Stimulated activated naive CD8-positive, alpha-beta T cell treated with anti-CD3 and anti-CD28 coated beads, Interleukin-15, amount 100 ng/mL, for 72 hours (primary cell): ENCODE measurements at places on chromosomes 7 and 10.

- peak; percentile 26 for DNase-seq
Measured at GRCh38 chr10:128263891-128264688, 137.9 kb upstream of the MKI67 start.

- no peak for DNase-seq
Measured at GRCh38 chr7:11373546-11374142, 400.0 kb downstream of the PHF14 start.

- DNase-seq, result no peak
Measured at GRCh38 chr10:132500781-132501415, 36.7 kb upstream of the INPP5A start.

GRCh38 chr10:97336006-97336405, 1.5 kb upstream of the FRAT2 start:
- DNase-seq, result no peak

DNA sequence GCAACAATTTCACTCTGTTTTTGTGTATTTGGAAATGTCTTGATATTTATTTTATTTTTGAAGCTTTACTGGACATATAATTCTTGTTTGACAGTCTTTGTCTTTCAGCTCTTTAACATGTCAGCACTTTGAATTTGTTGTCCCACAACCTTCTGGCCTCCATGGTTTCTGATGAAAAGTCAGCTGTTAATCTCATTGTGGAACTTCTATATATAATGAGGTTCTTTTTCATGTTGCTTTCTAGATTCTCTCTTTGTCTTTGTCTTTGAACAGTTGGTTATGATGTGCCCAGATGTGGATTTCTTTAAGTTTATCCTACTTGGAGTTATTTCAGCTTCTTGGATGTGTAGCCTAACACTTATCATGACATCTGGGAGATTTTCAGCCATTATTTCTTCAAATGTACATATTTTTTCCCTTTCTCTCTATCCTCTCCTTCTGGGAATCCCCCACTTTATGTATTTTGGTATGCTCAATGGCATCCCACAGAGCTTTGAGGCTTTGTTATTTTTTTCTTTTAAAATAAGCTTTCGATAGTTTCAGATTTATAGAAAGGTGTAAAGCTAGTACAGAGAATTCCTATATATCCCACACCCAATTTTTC, 9.5 kb upstream of the LMTK2 start:
- DNase-seq, result no peak

GRCh38 chr7:115054478-115055065, 132.7 kb downstream of the MDFIC start:
- no peak for DNase-seq

DNA sequence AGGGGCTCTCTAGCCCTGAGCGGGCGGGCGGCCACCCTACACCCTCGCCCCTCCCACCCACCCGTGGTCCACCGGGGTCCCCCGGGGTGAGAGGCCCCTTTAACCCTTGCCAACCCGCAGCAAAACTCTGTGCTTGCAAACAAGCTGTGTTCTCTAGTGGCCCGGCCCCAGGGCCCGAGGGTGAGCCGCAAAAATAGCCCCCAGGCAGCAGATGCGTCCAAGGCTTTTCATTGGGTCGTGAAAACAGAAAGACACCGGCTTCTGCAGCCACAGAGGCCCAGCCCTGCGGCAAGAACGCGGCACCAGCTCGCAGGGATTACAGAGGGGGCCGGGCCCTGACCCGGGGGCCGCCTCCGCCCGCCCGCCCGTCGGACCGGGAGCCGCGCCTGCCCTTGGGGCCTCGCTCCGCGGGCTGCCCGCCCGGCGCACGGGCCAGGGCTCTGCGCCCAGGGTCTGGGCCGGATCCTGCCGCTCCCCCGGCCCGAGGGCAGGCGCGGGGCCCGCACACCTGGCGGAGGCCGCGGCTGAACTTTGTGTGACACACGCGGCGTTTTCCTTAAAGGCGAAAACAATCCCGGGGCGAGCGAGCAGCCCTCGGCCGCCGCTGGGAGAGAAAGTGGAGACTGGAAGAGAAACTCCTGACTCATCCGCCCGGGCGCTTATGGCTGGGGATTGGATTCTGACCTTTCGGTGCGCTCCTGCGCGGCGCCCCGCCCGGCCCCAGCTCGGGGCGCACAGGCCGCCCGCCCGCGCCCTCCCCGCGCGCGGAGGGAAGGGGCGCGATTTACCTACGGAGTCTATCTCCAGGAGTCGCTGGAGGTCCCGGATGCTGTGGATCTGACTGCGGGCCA, 2.8 kb downstream of the PDGFA start:
- DNase-seq, result no peak

DNA sequence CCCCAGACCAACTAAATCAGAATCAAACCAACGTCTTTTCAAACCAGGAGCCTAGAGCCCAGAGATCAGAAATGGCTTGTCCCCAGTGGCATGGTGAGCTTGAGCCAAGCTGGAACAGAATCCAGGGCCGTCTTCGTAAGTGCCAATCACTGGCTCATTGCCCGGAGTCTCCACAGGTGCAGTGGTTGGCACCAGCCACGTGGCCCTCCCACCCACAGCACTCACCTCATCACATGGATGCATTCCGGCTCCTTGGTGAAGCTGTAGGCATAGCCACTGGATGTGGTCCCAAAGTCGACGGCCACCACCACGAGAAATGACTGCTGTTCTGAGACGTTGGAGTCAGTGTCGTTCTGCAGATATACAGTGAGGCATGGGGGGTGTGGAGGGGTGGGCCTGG, 37.4 kb downstream of the HSPA12A start:
- no peak for DNase-seq

DNA sequence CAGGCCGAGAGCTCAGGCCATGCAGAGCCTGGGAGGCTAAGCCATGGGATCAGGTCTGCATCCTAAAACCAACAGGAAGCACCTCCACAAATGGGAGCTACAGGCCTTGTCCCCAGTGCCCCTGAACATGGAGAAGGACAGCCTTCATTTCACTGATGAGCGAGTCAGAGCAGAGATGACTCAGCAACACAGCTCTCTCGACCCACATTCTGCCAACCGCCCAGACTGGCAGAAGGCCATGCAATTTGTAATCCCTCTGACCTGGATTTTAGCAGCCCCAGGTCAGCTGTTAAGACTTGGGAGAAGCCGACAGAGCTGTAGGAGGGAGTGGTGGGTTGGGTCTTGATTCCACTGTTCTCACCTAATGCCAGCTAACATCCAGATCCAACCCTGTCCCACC, 25.5 kb downstream of the VOPP1 start:
- DNase-seq, result peak; percentile 52

DNA sequence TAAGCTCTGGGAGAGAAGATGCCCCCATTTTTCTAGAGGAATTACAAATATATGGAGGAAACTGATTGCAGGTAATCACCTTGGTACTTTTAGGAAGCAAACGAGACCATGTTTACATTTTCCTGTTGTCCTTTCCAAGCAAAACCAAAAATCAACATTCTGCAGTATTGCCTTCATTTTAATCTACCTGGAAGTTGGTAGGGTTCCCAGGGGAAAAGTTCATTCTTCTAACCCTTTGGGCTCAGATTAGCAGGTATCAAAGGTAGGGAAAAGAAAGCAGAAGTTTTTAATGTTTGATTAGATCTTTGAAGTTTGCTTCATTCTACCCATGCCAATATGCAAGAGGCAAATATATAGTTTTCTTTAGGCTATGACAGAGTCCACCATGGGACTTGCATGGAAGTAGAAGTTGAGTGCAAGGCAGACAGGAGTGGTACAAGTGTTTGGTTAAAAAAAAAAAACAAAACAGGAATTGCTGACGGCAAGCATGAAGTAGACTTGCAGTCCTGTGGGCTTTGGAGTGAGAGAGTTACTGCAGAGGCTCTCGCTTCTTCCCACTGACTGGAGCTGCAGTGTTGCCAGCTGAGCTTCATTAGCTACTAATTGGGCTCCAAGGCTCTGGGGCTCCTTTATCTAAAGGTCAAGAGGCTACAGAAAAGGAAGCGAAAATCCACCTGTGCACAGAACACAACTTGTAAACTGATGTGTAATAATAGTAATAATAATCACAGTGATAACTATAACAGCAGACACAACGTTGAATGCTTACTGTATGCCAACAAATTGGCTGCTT, 28.9 kb upstream of the ASAH2 start:
- no peak for DNase-seq

GRCh38 chr7:133563251-133563650, 310.4 kb downstream of the EXOC4 start:
- no peak for DNase-seq
